ENCODE measurements at places on chromosomes 7 and 10.

- no peak for DNase-seq
These were observed 241.6 kb downstream of the NSUN6 start for GRCh38 chr10:18409599-18410397.

DNA sequence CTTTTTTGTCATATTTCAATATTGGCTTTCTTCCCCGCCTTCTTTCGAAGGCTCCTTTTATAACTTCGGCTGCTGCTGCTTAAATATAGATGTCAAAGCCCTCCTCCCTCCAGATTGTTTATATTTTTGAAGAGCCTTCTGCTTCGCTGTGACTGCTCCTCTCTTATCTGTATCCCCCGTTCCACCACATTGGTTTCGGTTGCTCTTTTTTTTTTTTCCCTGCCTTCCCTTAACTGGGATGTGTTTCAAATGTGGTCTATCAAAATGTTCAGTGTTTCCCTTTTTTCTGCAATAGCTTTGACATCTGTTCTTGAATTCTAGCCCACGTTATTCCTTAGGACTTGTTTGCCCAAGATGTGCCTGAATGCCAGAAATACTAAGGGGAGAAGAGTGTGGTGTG is 96.4 kb downstream of the CUX1 start:
- no peak for DNase-seq

- DNase-seq, result no peak
These were observed 15.1 kb downstream of the CAMK2B start for GRCh38 chr7:44310221-44310848.

DNA sequence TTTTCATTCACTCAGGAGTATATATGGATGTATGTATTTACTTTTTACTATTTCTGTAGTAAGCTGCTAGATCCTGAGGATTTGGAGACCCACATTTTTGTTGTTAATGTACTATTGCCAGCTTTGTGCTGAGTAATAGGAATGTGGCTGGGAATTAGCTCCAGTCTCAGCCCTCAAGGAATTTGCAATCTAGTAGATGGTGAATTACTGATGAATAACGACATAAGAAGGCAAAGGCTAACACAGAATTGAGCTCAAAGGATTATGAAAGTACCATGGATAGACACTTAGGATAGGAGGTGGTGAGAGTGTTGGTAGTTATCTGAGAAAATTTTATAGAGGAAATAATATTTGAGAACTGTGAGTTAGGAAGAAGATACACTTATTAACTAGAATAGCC is 19.9 kb downstream of the CASD1 start:
- DNase-seq, result no peak

- DNase-seq, result peak; percentile 1
These were observed 65.6 kb downstream of the TWIST1 start for GRCh38 chr7:19051767-19052375.

GRCh38 chr7:78071491-78072200 is 273.1 kb downstream of the PHTF2 start:
- DNase-seq, result no peak

DNA sequence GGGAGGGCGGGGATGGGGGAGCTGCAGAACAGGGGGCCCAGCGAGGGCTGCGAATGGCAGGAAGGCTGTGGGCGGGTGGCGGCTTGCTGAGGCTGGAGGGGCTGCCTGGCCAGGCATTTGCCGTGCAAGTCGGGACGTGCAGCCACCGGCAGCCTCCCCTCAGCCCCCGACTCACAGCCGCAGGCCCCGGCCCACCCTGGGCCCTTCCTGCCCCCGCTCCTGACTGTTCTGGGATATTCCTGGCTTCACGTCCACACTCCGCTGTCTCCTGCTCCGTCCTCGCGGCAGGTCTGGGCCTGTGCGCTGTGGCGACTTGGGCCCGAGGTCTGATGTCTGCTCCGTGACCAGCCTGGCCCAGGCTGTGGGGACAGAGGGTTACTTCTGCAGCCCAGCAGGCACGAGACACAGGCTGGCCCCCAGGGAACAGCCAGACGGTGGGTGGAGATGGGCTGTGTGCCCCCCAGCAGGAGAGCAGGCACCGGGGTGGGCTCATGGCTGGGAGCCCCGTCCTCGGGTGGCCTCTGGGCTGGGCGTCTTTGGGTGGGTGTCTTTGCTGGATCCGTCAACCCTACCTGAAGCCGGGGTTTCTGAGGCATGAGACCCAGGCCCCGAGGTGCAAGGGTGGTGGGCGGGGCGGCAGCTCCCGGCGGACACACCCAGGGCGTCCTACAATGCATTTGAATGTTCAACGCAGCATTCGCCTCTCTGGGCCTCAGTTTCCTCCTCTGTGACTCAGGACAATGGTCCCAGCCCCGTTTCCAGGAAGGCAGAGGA is 86.5 kb downstream of the FOXL3 start:
- DNase-seq, result no peak

GRCh38 chr10:112136486-112137153 is 46.9 kb downstream of the GPAM start:
- DNase-seq, result no peak

- DNase-seq, result no peak
These were observed 50.9 kb downstream of the CALML3 start for GRCh38 chr10:5575482-5576153.

DNA sequence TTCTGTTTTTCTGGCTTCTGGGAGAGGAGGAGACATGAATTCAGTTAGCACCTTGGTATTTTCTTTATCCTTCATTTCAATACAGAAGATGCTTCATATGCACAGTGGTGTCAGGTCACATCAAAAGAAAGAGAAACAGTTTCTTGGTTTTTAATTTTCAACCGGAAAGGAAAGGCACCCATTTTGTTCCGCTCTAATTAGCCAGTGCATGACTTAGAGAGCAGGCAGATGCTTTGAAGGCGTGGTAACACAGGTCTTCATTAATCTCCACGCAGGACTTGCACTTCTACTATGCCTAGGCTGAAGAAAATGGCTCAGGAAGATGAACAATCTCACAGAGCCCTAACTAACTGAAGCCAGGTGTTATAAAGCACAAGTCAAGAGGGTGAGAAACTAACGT is 70.4 kb upstream of the ATRNL1 start:
- DNase-seq, result no peak

DNA sequence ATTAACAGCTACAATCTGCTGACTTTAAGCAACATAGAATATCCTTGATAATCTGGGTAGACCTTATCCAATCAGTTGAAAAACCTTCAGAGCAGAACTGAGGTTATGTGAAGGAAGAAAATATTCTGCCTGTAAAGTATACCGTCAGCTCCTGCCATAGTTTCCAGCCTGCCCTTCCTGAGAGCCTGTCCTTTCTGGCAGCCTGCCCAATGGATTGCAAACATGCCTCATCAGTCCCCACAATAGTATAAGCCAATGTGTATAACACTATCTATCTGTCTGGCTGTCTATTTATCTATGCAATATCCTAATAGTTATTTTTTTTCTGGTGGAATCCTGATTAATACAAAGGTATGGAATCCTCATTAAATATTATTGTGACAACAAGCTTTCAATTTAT is 489.2 kb upstream of the KCND2 start:
- no peak for DNase-seq

DNA sequence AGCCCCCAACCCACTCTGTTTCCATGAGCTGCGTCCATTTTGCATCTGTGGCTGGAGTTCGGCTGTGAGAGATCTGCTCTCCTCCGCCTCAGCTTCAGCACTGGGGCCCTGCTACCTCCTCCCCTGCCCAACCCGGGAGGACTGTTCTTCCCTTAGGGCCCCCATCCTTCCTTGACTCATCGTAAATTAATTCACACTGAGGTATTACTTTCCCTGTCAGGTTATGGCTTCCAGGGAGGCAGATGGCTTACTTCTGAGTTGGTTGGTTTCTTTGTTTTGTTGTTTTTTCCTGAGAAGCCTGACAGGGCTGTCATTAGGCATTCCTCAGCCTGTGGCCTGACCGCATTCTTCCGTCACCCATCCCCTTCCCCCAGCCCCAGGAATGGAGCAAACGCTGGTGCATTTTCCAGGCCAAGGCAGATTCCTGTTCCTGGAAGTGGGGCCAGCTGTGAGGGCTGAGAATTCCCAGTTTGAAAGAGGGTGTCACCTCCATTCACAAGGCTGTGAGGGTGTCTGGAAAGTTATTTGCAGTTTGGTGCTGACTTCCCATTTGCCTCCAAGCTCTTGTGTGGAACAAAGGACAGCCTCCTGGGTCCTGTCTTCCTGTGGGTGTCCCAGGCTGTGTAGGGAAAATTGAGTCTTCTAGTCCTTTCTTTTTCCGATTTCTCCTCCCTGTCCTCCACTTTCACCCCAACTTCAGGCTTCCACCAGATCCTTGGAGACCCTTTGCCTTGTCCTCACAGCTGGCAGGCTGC is 11.7 kb downstream of the CPA5 start:
- no peak for DNase-seq

GRCh38 chr7:102080019-102080433 is 206.6 kb upstream of the SH2B2 start:
- no peak for DNase-seq
